ENCODE measurements at places on chromosomes 7 and 10.

DNA sequence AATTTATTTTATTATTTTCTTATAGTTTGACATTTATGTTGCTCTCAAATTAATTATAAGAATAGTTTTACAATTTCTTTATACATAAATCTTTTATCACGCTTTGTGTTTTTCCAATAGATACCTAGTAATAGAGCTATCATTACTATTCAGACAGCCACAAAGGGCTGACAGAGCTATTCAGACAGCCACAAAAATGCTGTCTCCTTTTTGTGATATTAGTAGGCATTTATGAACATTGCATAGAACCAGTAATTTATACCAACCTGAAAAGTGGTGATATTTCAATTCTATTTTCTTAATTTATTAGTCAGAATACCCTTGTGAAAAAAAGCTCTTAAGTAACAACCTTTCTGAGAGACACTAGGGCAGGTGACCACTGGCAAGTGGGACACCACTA, 34.2 kb upstream of the IGFBP3 start:
- DNase-seq: no peak

DNA sequence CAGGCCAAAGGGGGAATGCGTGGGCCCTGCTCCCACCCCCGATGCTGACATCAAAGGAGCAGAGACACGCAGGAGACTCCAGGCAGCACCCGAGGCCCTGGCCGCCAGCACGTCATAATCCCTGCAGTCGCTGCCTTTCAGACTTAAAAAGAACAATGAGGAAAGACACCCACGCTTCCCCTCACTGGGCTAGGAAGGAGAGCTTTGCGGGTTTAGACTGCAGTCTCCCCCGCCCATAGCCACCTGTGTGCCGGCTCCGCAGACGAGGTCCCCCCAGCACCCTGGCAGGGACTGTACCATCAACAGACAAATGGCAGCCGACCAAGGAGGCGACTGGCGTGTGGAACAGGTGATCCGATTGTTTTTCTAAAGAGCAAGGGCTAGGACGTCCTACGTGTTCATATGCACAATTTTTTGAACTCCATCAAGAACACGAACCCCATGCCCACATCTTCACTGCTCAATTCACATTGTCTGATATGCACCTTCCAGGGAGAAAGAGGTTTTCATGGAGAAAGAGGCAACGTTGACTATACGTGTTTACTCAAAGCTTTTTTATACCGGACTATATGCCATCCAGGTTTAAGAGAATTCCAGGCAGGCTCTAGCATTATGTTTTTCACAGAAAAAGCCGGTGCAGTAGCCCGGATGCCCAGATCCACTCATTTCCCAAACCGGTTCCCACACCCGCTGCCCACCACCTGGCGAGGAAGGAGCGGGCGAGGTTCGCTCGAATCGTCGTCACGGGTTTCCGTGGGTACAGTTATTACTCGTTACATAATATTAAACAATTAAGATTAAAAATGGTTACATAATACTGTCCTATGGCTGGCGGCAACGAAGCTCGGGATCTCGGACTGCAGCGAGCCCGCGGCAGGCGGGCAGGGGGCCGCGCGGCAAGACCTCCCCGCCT, 1.1 kb downstream of the GRB10 start:
- DNase-seq: no peak

GRCh38 chr7:1264345-1265280, 31.9 kb downstream of the UNCX start:
- no peak for DNase-seq

DNA sequence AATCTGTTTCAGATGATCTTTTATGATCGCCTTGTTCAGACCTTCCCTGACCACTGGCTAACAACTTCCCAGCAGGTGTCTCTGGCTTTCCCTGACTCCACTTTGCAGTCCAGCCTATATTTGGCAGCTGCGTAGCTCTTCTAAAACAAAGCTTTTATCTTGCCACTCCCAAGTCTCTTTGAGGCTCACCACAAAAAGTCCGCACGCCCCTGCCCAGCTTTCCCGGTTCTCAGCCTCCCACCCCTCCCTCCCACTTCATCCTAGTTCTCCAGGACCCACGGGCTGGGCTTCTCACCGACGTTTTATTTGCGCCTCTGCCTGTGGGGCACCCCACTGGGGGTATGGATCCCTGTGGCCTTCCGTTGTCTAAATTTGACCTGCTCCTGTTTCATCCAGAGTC, 58.9 kb upstream of the USP6NL start:
- DNase-seq: no peak

- no peak for DNase-seq
Observed at GRCh38 chr7:92880212-92881090, 44.1 kb upstream of the CDK6 start.

DNA sequence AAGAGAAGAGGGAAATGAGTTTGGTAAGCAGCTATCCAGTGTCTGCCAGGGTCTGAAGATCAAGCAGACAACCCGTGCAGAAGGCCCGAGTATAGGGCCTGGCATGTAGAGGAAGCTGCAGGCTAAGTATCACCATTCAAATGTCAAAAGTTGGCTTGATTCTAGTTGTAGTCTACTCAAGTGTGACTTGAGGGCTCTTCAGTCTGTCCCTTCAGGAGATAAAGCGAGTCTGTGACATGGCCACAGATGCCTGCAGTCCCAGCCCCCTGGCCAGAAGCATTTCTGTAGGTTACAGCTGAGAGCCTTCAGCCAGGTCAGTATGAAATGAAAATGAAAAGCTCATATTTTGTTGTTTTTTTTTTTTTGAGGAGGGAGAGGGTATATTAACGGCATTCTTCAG, 97.8 kb upstream of the EEPD1 start:
- no peak for DNase-seq

- no peak for DNase-seq
Observed at GRCh38 chr10:51700228-51700817, 928 bp upstream of the CSTF2T start.

- DNase-seq: no peak
Observed at GRCh38 chr7:84100866-84101265, 93.7 kb downstream of the SEMA3A start.

DNA sequence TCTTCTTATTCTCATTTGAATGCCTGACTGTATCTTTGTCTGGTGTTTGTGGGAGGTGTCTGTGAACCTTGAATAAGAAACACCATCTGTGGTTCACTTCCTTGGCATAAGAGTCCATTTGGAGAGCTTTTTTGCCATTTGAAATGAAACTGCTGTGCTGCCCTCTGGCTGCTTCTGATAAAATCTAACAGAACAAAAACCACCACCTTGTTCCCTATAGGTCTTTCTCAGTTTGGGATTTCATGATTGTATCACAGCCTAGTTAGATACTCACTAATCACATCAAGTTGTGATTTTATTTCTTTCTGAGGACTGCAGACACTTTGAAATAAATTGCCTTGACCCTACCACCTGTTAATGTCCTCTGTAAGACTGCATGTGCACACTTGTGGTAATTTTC, 102.7 kb upstream of the FAM13C start:
- DNase-seq: no peak

DNA sequence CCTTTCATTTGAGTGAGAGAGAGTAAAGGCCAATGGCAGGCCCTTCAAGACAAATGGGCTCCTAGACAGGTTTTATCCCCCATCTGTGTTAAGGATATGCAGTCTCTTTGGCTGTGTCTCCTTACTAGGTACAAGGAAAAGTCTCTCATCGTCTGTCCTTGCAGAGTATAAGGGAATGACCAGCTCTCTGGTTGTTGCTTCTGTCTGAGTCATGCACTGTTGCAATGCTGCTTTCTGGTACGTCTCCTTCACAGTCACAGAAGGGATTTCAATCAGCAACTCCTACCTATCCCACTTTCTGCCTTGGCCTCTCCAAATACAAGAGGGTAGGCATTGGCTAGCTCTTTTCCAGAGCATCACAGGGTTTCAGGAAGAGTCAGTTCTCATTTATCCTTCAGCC, 48.1 kb downstream of the CTTNBP2 start:
- DNase-seq: no peak

- DNase-seq: no peak
Observed at GRCh38 chr10:37895674-37896073, 38.3 kb upstream of the ZNF248 start.

GRCh38 chr10:48541144-48541795, 63.6 kb downstream of the ARHGAP22 start:
- no peak for DNase-seq

- DNase-seq: no peak
Observed at GRCh38 chr10:100709146-100710082, 36.0 kb upstream of the PAX2 start.

GRCh38 chr7:151088856-151089699, 2.8 kb downstream of the AGAP3 start:
- no peak for DNase-seq

- no peak for DNase-seq
Observed at GRCh38 chr10:15539262-15539661, 168.2 kb upstream of the FAM171A1 start.

- no peak for DNase-seq
Observed at GRCh38 chr7:27176524-27176845, 2.4 kb upstream of the HOXA10 start.

Measured in activated CD8-positive, alpha-beta memory T cell treated with anti-CD3 and anti-CD28 coated beads, Interleukin-2, amount 50 U/mL, for 48 hours (primary cell).